Stimulated activated CD4-positive, alpha-beta T cell treated with anti-CD3 and anti-CD28 coated beads, Interleukin-12 subunit alpha, Interleukin-12 subunit beta, amount 100 ng/mL, for 48 hours (primary cell): ENCODE measurements at places on chromosomes 4 and X.

- DNase-seq, result no peak
These were observed 258.9 kb downstream of the TENM3 start for GRCh38 chr4:182502064-182502463.

DNA sequence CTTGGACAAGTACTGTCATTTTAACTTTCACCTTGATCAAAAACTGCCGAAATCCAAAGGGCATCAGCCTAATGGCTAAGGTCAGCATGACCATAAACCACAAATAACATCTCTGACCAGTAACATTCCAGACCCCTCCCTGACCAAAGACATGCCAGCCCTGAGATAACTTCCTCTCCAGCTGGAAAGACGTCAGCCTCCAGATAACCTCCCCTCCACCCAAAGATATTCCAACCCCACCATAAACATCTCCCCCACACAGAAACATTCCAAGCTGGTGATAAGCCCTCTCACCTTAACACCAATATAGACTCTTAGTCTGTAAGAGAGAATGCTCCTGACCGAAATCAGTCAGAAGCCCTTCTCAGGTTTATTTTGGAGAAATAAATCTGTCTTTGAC, 7.4 kb downstream of the PPP1R2C start:
- no peak for DNase-seq

- DNase-seq, result no peak
These were observed 460.3 kb downstream of the GPAT3 start for GRCh38 chr4:83996254-83996653.

GRCh38 chrX:109918753-109919152, 84.2 kb upstream of the TMEM164 start:
- DNase-seq, result no peak

DNA sequence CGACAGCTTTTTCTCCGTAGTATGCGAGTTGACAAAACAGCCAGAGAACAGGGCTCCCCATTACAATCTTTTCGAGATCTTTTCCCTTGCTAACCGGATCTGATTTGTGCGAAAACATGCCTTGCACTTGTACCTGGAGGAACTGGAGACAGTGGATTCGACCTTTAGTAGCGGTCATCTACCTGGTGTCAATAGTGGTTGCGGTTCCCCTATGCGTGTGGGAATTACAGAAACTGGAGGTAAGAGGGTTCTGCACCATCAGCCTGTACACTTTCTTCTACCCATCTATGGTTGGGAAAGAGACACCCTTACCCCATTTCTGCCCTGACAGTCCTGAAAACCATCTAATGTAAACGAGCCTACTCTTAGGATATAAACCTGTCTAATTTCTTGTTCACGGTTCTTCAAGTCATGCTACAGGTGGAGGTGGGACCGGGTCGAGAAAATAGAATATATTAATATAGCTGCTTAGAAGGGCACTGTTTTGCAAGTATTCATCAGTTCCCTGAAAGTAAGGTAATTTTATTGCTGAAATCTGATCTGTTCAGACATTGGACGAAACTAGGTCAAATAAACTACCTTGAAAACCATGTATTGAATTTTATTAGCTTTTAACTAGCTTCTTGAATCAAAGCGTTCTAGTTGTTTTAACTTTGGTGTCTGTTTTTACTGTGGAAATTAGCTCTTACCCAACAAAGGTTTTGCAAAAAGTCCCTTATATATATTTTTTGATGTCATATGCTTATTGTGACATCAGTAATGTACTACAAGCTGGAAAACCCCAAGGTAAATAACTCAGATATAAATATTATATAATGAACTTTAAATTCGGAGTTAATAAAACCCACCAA, 869 bp downstream of the TMEM184C start:
- DNase-seq, result no peak

DNA sequence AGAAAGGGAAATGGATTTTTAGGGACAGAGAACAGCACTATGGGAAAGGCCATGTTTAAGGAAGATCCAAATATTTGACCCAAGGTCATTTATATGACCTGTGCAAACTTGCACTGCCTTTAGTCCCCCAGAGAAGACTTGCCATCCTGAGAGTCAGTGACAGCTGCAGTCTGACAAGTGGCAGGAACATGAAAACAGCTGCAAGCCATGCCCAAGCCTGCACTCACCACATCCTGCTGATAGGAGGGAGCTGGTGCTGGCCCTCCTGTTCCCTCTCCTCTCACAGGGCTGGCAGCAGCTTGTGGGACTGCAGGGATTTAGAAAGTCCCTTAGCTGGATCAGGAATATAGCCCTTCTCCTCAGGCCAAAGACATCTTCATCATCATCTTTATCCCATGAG, 187.7 kb downstream of the RAP1GDS1 start:
- DNase-seq, result no peak

- DNase-seq, result no peak
These were observed 84.6 kb downstream of the THOC2 start for GRCh38 chrX:123648028-123648810.
